Activated naive CD8-positive, alpha-beta T cell treated with anti-CD3 and anti-CD28 coated beads, Interleukin-2, amount 10 ng/mL, durations not matched to agents 7 days and 5 days (primary cell): ENCODE measurements at places on chromosomes 3 and 15. TPM values are rescaled to one million over a fixed set of nuclear protein-coding genes. Genes with fewer than 3 reads are reported as not detected.

The RCCD1 gene
- total RNA-seq = 31.5 TPM

DNA sequence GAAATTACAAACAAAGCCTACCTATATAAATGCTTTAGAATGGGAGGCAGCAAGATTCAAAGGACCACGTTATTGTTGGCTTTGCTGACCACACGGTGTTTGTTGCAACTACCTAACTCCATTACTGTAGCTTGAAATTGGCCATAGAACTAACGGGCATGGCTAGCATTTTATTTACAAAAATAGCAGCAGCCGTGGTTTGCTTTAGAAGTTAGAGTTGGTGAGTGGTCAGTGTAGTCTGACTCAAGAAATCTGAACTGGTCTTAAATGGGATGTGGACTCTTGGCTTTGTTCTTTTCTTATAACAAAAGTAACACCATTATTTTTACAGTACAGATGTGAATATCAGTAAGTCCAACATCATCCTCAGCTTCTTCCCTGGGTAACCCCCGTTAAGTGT lies 10.6 kb downstream of the ATP1B3 start:
- no peak for DNase-seq

DNA sequence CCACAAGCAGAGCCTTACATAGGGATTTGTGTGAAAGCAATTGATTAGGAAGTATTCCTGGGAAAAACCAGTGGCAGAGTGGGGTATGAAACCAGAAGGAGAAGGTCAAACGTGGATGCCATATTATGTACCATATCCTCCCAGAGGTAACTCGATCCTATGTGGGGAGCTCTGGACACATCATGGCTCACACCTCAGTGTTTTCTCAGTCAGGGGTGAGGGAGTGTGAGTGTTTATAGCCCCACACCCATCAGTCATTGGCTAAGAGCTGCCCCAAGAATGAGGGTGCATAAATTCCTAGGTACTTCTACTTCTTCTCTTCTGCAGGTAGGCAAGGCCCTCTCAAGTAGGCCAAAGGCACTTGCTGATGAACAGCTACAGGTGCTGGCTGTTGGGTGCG lies 28.2 kb upstream of the PDZRN3 start:
- DNase-seq = no peak

- no peak for DNase-seq
Observed at GRCh38 chr3:127518456-127519081, 72.0 kb downstream of the TPRA1 start.

GRCh38 chr3:151144760-151145159 lies 58.3 kb downstream of the GPR171 start:
- DNase-seq = no peak

DNA sequence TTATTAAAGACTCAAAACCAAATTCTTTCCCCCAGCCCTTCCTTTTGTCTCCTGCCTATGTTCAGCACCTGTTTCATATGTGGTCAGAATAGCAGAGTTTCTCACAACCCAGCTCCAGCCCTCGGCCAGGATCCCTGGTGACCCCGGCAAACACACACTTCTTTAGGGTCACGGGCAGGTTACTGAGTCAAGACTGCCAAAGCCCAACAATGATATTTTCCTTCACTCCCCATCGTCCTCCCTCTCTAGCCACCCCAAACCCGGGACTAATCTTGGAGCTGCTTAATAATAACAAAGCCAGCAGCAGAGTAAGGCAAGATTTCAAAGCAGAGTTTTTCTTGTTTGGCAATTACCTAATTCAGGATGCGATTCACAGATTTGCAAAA lies 25.5 kb downstream of the RARB start:
- no peak for DNase-seq

GRCh38 chr3:194586836-194587235 lies 46.4 kb downstream of the TMEM44 start:
- DNase-seq = no peak

The SLC2A2 gene
- not detected for total RNA-seq

DNA sequence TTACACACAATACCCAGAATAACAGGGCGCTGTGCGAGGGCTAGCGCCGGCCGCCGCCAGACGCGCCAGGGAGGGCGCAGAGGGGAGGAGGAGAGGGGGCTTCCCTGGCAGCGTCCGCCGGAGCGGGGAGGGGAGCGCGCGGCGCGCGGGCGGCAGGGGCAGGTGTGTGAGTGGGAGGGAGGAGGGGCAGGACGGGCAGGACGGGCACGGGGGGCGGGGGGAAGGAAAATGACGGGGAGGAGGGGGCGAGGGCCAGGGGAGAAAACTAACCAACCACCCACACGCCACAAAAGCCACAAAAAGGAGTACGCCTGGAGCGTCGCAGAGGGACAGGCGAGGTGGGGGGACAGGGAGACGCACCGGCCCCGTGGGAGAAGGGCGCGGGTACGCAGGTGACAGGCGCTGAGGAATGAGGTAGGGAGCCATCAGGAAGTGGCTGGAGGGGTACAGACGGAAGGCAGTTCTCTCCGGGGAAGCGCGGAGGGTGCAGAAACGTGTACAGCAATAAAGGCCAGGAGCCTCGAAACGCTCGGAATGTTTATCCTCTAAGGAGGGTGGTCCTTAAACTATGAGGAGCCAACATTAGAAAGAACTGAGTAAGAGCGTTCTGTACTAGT lies 610 bp upstream of the SATB1 start:
- peak; percentile 80 for DNase-seq

- no peak for DNase-seq
Observed at GRCh38 chr3:44079916-44080315, 161.8 kb upstream of the TOPAZ1 start.

The NTRK3 gene
- not detected for total RNA-seq

DNA sequence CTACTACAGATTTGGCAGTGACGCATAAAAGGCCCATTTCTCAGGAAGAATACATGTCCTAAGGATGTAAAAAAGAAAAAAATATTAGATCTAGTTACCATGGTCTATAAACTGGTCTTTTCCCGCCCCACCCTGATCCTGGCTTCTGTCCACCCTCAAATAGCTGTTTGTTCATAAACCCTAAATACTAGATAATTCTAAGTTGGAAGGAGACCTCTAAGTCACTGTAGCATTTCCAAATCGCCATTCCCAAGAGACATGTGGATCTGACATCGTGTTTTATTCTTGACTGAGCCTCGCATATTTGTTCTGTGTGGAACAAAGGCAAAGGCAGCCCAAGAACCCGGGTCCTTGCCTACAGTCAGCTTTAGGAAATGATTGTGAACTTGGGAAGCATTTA lies 49.0 kb downstream of the LMCD1 start:
- DNase-seq = no peak

The DPPA2 gene
- not detected for total RNA-seq

DNA sequence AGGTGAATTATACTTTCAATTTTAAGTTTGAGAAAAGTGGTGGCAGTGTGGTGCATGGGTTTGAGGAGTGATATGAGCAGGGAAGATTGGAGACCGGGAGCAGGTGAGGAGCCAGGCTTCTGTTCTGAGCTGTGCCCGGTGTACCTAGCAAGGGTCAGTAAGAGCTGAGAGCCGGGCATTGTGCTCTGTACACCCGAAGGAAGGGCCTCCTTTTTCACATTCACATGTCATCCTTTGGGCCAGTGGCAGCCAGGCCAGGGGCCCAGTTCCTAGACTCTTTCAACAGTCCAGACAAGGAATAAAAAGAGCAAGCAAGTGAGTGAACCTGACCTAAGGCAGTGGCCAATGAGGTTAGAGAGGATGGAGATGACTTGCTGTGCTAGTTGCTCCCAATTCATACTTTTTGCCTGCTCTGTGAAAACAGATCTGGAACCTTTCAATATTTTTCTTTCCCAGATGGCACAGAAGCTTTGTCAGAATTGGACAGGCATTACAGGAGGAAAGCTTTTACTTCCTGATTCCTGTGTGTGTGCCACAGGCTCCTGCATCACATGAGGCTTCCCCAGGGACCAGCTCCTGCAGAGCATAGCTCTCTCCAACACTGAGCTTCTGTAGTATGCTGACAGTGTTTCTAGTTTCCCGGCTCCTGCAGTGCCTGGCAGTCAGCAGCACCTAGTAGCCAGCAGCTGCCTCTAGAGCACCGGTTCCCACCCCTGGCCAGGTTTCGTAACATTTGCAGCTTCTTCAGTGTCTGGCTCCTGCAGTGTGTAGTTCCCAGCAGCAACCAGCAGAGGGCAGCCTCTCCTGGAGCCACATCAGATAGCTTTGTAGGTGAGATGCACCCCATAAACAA lies 5.3 kb upstream of the TRA2B start:
- DNase-seq = peak; percentile 87

The KNG1 gene
- not detected for total RNA-seq
